NCI-H1694 treated with DMSO at 0.1 percent for 48 hours (cell line): ENCODE measurements at places on chromosomes 12 and 14.

- no peak for DNase-seq
These were observed 25.4 kb downstream of the CLSTN3 start for GRCh38 chr12:7155471-7156034.

DNA sequence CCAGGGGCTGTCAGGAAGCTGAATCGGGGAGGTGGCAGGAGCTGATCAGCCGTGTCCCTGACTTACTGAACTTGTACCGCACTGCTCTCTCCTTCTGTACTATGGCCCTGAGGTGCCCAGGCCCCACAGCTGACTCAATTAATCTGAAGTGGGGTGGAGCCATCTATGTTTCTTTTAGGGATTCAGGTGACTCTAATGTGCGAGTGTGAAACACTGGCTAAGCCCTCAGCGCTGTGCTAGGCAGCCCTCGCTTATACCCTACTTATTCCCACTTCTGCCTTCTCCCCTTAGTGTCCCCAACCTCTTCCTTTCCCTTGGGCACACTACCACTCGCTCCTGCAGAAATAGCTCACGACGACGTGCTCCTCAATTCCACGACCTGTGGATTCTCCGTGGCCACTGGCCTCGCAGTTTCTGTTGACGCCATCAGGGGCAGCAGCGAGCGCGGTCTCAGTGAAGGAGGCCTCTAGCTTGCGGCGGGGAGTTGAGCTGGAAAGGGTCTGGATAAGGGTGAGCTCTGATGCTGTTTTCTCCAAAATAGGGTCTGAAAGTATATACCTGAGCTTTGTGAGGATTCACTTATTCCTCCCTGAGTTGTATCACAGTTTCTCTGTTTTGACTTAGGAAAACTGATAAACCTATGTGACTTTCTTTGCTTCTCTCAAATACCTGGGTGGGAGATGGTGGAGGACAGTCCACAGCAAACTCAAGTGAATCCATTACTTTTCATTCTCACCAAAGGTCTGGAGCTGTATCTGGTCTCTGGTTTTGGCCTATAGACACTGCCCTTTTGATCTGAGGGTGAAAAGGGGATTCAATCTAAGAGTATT is 167.6 kb downstream of the SLC41A2 start:
- DNase-seq, result no peak

DNA sequence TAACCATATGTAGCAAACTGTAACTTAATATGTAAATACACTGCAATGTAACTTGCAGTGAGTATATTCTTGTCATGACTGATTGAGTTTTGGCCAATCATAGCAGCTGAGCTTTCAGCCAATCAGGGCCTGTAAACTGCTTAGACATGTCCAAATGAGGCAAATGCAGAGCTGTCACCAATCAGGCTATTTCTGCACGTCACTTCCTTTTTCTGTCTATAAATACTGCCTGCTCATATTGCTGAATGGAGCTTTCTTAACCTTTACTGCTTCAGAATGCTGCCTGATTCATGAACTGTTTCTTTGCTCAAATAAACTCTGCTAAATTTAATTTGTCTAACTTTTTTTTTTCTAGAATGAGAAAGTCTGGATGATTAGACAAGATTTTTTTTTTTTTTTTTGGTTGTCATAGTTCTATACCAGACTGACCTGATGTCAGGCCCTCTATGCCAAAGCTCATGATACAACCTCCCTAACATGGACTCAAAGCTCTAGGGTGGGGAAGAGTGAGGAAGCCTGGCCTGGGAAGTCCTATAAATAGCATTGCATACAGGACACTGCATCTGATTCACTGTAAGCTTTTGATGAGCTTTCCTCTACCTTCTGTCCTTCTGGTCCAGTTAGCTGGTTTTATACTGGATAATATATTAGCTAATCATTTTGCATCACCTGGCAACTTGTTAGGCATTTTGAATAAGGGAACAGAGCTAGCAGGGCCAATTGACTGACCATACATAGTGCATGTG is 12.0 kb downstream of the MGP start:
- peak; percentile 43 for DNase-seq

DNA sequence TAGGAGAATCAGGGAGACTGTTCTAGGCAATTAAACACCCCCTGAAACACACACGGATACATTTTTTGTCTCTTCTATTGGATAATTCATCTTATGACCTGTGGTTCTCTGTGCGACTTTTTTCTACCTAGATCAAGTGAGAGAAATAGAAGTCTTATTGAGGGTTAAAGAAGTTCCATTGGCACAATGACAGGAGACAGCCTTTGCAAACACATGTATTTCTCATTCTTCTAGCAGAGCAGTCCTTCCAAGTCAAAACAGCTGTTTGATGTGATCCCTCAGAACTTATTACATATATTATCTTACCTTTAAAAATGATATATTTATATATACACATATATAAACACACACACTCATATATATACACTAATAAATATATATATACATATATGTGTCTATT is 496.7 kb downstream of the SLC6A15 start:
- DNase-seq, result no peak

DNA sequence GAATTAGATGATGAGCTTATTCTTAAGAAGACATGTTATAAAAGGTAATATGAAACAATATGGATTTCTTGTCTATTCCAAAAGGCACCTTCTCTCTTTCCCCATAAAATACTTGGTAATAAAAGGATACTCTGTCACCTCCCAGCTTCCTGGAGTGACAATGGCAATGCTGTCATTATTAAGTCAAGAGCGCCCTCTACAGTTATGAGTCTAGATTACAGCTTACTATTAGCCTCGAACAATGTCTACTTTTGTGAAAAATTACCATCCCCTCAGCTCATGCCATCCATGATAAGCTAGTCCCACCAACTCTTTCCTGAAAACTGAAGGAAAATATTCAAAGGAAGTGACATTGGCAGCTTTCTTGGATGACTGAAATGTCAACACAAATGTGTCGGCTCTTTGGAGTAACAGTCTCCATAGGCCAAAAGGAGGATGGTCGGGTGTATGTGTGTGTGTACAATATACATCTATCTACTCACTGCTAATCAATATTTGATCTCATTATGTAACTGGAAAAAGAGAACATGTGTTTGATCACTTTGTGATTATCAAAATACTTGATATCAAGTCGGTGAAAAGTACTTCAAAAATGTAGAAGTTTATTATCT is 48.7 kb upstream of the CDKN3 start:
- DNase-seq, result peak; percentile 89

- DNase-seq, result peak; percentile 99
These were observed 932.3 kb downstream of the DIO2 start for GRCh38 chr14:79278798-79279644.

GRCh38 chr12:9936591-9936990 is 4.4 kb upstream of the CLEC2A start:
- DNase-seq, result no peak

DNA sequence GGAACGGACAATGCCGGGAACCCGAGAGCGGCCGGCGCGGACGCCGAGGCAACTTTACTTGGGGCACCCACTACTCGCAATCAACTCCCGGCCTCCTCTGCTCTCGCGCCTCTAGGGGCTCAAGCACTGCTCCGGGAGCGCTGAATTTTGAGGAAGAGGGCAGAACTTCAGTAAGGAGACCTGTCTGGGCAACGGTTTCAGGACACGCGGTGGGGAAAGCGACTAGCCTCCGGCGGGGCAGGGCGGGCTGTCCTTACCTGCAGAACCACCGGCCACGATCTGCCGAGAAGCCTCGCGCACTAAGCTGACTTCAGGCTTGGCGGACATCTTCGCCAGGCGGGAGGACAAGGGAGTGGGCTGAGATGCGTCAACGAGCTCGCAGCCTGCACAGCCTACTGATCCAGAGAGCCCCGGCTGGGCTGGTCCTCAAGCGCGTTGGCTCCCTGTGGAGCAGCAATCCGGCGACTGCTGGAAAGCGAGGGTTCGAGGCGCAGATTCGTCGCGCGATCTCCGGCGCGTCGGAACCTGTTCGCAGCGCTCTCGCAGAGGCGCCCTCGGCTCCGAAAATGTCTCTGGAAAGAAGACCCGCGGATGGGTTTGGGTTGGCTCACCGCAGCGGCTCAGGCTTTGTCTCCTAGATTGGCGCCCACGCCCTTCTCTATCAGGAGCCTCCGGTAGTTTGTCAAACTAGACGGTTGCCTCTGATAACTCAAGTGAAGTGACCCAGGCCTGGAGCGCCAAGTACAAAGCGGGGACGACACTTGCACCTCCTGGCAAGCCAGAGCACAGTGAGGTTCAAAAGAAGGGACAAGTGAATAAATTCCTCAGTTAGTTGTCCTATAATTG is at the start of gene SLC25A21:
Gene SLC25A21 (minus strand): TSS at position 583 of the 846 bp plus-strand sequence.
- DNase-seq, result peak; percentile 82
